ENCODE measurements at places on chromosomes 6 and 20. TPM values are rescaled to one million over a fixed set of nuclear protein-coding genes. Genes with fewer than 3 reads are reported as not detected.
A peak's percentile ranks its signal among the peaks of the same experiment; 100 is the strongest.

GRCh38 chr6:8113131-8113654 is 10.8 kb upstream of the EEF1E1 start:
- DNase-seq = no peak

- no peak for DNase-seq
Observed at GRCh38 chr20:34979366-34980153, 23.9 kb downstream of the MYH7B start.

DNA sequence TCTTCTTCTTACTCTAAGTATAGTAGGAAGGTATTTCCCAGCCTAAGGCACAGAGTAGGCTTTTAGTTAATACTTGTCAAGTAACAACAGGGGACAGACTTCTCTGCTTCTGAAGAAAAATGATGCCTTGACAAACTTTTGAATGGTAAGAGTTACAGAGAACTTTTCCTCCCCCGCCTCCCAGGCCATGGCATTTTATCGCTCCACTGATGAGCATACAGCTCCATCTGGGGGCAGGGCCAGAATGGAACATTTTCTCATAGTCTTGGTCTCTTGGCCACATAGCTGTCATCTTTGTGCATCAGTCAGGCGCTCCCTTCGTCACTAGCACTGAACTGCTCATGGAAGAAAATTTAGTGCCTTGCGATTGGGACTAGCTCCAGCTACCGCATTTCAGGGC is 1066.8 kb upstream of the CITED2 start:
- peak; percentile 71 for DNase-seq

- DNase-seq = no peak
Observed at GRCh38 chr6:120005292-120005976, 655.9 kb upstream of the MAN1A1 start.

GRCh38 chr20:41664584-41664983 is 46.4 kb upstream of the CHD6 start:
- peak; percentile 21 for DNase-seq

DNA sequence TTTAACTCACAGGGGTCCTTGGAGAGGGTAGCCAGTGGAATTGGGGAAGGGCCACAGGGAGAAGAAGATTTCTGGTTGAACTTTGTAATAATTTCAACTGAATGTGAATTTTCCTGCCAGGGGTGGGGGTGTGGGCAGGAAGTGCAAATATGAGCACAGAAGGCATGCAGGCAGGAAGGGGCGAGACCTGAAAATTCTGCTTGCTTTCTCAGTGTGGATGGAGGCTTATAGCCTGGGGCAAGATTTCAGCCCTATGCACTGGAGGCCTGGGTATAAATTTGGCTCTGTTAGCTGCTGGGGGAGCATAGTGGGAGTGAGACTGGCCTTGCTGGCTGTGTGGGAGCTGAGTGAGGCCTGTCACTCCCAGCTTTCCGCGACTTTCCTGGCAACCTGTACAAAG is 54.4 kb downstream of the PERP start:
- no peak for DNase-seq

DNA sequence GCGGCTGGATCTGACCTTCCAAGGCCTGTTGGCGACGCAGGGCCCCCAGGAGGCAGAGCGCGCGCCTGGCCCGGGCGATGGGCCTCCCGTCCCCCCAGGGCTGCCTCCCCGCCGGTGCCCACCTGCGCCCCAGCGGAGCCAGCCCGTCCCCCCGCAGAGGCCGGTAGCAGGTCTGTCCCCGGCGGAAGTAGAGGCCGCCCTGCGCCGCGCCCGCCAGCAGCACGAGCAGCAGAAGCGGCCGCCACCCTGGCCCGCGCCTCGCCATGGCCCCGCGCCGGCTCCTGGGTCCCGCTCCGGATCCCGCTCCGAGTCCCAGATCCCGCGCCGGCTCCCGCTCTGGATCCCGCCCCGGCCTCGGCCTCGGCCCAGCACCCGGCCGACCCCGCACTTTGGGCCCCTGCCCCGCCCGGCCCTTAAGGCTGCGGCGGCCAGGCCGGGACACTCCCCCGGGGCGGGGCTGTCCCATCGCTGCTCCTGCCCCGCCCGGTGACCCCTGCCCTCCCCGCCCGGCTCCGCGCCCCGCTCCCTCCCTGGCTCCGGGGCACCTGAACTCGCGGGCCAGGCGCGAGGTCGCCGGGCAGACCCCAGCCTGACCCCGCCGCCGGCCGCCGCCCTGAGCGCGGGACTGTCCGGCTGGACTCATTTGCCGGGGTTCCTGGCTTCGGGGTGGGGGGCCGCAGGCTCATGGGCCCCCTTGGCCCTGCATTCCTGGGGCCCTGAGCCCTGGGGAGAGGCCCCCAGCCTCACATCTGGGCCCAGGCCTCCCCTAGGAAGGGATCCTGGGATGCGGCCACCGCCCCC is at the start of gene CTSZ:
Gene CTSZ, minus strand, starts transcription at position 391 of the 801 bp plus-strand sequence. Its CDS starts 126 bp downstream, at position 265.
- DNase-seq = peak; percentile 55

GRCh38 chr20:50315586-50316551 is 125.2 kb downstream of the CEBPB start:
- DNase-seq = no peak

- no peak for DNase-seq
Observed at GRCh38 chr20:14580418-14581074, 243.1 kb upstream of the FLRT3 start.

- DNase-seq = no peak
Observed at GRCh38 chr6:157497579-157497978, 116.6 kb downstream of the ZDHHC14 start.

DNA sequence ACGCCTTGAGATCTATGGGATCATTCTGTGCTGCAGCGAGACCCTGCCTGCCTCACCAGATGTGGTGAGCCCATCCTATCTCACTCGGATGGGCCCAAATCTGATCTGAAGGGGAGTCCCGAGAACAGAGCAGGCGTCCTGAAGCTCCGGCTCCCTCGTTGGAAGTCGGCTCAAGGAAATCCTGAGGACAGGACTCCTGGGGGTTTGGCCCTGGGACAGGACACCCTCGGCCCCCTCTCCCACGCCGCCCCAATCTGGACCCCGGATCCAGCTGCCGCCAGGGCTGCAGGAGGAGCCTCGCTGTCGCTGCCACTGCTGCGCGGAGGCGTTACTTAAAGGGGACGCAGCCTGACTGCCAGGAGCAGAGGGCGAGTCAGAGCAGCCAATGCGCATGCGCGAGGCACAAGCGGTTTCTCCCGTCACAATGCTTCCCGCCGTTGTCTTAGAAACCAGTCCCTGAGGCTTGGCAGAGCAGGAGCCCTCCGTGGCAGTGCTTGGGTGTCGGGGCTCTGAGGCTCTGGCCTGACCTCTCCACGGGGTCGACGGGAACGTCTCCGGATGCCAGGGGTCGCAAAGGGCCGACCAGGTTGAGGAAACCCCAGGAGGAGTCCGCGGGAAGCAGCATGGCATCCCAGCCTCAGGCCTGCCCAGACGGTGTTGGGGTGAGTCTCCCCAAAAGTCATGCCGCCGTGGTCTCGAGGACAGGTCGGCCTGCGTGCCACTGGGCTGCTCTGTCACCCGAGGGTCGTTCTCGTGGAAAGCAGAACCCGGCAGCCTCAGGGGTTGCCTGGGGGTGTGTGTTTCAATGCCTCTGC is 1567.8 kb upstream of the DEFB115 start:
- DNase-seq = no peak

DNA sequence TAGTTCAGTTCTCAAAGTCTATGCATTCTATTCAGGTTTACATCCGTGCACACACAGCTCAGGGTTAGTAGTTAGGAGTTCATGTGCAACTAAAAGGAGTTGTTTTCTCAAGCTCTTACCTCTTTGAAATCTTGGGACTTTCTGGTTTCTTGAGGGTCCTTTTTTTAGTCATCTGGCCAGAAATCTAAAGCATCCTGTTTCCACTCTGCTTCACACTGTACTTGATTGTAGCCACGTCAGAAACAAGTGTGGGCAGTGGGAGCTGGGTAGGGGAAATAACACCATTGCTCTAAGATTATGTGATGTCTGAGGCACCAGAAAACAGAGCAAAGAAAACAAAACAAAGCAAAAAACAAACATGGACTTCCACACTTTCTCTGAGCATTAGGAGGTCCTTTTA is 58.3 kb downstream of the HDGFL1 start:
- DNase-seq = no peak

DNA sequence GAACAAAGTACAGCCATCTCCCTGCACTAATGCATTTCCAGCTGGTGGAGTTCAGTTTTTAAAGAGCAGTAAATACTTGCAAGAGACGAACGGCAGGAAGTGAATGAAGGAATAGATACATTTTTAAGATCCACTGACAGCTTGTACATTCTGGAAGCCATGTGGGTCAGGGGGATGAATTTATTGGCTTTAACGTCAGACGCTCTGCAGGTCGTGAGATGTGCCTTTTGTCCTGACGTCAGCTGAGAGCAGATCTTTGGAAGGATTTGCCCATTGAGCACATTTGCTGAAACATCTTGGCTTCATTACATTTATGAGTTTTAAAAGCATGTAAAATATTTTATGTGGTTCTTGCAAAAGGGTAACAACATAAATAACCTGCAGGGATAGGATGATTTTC is 29.5 kb upstream of the SALL4 start:
- DNase-seq = no peak

GRCh38 chr6:63553208-63553607 is 19.1 kb upstream of the LOC128125822 start:
- no peak for DNase-seq

DNA sequence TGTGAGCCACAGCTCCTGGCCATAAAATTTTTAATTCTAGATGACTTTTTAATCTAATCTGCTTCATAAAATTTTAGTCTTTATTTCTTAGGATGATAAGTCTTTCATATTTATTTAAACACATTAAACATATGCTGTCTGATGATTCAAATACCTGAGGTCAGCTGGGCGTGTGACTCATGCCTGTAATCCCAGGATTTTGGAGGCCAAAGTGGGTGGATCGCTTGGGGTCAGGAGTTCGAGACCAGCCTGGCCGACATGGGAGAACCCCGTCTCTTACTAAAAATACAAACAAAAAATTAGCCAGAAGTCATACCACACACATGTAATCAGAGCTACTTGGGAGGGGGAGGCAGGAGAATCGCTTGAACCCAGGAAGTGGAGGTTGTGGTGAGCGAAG is 53.1 kb downstream of the RBM24 start:
- DNase-seq = no peak

- DNase-seq = no peak
Observed at GRCh38 chr6:150931405-150931804, 65.9 kb downstream of the MTHFD1L start.

GRCh38 chr6:138996524-138996923 is 8.5 kb upstream of the REPS1 start:
- DNase-seq = no peak

DNA sequence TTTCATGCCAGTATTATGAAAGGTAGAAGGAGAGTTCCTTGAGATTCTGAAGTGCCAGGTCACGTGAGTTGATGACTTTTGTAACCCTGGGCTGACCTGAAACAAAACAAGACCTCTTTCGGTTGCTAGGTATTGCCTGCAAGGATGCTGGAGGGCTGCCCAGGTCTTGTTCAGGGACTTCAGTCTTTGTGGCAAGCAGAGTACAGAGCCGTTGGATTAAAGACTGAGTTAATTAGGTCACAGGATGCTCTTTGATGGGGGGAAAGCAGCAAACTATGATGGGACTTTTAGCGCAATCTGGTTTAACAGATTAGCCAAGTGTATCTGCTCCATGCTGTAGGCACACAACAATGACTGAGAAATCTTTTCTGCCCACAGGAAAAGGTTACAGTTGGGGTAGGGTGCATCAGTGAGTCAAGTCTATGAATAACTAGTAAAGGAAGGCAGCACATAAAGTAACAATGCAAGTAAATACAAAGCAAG is 12.8 kb upstream of the ELOVL5 start:
- DNase-seq = peak; percentile 31

- DNase-seq = no peak
Observed at GRCh38 chr20:32467506-32468312, 109.6 kb downstream of the ASXL1 start.

DNA sequence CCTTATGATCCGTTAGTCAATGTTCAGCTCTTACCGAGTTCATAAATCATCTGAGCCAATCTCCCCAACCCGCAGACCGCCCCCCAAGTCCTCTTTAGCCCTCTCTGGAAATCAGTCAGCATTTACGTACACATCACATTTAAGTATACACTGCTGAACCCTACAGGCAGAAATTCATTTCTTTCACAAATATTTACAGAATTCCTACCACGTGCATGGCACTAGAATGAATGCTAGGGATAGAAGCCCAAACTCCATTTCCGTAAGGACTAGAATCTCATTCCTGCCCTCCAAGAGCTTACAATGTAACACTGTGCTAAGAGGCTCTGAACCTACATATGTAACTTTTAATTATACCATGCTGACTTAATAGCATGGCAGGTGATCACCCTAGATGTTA is 1.8 kb downstream of the OSER1 start:
- DNase-seq = no peak

GRCh38 chr20:64116541-64117431 is 9.4 kb upstream of the NPBWR2 start:
- DNase-seq = no peak

GRCh38 chr20:55701467-55701866 is 303.9 kb downstream of the CBLN4 start:
- DNase-seq = no peak

- DNase-seq = peak; percentile 88
Observed at GRCh38 chr6:157823528-157824370, 703 bp downstream of the SNX9 start.

DNA sequence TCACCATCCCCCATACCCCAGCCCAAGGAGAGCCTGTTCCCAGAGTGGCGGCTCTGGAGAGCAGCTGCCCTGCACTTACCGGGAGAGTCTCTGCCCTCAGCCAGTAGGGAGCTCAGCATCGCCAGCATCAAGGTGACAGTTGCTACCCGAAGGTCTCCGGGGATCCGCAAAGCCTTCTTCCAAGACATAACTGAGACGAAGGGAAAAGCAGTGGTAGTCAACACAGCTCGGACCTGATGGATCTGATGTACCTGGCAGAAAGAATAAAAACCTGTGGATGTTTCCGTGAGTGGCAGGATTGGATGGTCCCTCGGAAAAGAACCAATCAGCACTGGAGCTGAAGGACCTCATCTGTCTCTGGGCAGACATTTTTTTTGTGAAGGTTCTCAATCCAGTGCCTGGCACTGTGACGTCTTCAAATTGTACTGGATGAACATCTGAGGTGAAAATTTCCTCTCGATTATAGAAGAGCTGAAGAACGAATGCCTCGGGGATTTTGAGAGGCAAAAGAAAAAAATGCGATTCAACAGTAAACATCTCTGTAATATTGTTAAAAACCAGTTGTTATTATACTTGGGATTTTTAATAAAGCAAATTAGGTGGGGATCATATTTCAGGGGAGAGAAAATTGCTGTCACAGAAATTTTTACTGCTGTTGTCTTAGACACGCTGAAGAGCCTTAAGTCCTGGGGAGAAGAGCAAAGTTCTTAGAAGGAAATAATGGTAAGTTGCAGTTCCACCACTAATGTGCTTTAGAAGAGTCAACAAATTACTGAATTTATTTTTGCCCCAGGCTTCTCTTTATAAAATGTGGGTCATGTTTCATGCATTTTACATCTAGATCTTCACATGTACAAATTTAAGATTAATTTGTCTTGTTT is at the start of gene HLA-DQB1:
Gene HLA-DQB1, minus strand, starts transcription at position 238 of the 881 bp plus-strand sequence. Its CDS starts 50 bp downstream, at position 188.
- DNase-seq = peak; percentile 39

RAB23 gene
- 8.1 TPM for total RNA-seq

CENPB gene
- total RNA-seq = 124 TPM

ADGRG6 gene
- 43.4 TPM for total RNA-seq

CTSZ gene
- total RNA-seq = 250 TPM

LY6G6F gene
- total RNA-seq = not detected

LRRC73 gene
- total RNA-seq = 0.17 TPM

HLA-DOB gene
- not detected for total RNA-seq

All from dermis blood vessel endothelial cell (primary cell).